ENCODE measurements at places on chromosomes 5 and 9.

- DNase-seq: no peak
These were observed 29.2 kb downstream of the NR2F1 start for GRCh38 chr5:93611976-93612854.

DNA sequence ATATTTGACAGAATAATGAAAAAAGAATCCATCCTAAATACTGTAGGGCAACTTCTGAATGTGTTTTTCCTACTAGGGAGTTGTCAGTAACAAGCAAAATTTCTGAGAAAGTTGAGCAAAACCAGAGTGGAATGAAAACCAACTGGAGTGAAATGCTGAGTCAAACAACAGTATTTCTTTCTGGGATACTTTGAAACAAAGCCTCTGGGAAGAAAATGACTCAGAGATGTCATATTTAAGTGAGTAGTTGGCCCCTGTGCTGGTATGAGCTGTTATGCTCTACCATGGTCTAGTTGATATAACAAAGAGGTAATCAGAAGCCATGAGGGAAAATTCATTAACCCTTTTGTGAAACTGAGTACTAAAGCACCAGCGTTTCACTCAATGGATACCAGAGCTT is 372.1 kb upstream of the C9orf72 start:
- DNase-seq: no peak

GRCh38 chr9:36778682-36779081 is 206.0 kb downstream of the MELK start:
- no peak for DNase-seq

DNA sequence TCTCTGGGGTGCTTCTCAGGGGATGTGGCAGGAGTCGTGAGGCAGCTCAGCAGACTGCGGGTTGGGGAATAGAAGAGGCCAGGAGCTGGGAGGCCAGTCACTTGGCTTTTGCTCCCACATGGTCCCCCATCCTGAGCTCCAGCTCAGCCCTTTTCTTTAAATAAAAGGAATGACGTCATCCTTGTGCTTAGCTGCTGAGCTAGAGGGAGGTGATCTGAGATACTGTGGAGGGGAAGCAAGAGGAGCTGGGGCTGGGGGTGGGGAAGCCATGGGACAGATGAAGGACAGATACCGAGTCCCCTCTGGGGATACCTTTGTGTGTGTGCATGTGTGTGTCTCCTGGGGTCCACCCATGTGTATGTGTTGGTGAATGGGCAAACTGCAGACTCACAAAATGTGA is 89.0 kb upstream of the ARAP3 start:
- no peak for DNase-seq

- no peak for DNase-seq
These were observed 14.5 kb downstream of the CATSPER3 start for GRCh38 chr5:134982230-134982629.

DNA sequence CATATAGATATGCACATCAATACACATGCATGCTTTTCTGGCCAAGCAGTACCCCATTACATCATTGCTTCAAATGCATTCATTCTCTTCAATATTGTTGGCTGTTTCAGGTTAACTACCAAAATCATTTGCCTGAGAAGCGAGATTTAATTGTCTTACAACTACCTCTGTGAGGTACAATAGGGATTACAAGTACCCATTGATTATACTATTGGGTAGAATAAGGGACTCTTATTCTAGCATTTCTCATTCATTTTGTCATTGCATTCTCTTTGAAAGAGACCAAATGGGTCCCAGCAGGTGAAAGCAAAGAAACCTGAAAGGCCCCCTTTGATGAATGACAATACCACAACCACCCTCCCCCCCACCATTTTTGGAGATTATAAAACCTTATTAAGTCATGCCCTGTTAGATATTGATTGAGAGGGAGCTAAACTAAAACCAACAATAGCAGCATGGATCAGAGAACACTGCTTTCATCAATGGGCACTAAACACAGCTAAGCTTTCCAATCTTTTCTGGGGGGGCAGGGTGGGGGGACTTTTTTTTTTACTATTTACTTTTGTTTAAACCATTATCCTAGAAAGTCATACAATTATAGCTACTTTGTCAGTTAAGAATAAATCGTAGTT is 375.0 kb upstream of the CCNH start:
- DNase-seq: no peak

- no peak for DNase-seq
These were observed 2.7 kb downstream of the TERT start for GRCh38 chr5:1292139-1292538.

DNA sequence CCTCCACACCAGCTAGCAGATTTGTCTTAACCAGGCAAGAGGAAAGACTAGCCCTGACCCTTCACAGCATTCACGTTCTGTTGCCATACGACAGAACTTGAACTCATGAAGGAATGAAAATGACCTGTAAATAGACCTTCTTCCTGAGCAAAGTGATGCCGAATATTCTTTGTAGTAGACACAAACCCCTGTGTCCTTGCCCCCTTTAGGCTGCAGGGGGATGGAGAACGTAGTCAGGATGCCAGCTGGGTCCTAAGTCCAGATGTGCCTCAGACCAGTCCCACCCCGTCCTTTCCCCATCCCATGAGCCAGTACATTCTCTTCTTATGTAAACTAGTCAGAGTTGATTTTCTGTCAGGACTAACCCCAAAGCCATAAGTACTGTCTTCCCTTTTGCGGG is 104.2 kb upstream of the SAP30L start:
- DNase-seq: no peak

GRCh38 chr9:82254646-82255367 is 266.2 kb downstream of the SPATA31D1 start:
- no peak for DNase-seq

GRCh38 chr5:112907166-112907631 is 14.8 kb downstream of the REEP5 start:
- no peak for DNase-seq

DNA sequence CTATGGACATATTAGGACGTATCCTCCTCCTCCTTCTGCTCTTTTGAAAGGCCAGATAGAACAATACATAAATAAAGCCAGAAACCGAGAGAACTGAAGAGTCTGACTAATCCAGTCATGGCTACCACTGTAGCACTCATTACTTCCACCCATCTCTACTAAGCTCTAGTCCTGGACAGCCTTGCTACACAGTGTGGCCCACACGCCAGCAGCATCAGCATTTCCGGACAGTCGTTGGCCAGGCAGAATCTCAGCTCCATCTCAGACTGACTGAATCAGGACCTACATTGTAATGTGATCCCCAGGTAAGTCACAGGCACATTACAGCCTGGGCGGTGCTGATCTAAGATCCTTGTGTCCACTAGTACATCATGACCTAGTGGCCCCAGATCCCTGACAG is 182.9 kb downstream of the DRD1 start:
- DNase-seq: no peak

- DNase-seq: no peak
These were observed 67.0 kb downstream of the ARHGEF28 start for GRCh38 chr5:73692981-73693380.

DNA sequence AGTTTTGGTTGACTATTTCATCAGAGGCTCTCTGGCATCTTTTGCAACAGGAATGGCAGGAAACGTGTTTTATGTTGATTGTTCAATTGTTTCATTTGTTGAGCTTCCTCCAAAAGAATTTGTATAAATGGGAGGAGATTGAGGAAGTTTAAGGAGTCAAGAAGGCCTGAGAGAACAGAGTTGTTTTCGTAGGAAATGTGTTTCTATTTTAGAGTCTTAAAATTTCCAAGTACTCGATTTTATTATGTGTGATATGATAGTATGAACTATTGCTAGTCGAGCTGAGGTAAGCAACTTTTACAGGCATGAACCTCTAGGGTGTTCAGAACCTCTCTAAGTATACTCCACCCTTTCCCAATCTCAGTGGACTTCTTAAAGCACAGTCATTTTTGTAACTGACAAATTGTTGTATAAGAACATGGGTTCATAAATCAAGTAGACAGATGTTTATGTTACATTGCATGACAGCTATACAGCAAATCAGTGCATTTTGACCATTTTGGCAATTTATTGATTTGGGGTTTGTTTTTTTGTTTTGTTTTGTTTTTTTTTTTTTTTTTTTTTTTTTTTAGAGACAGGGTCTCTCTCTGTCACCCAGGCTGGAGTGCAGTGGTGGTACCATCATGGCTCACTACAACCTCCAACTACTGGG is 47.4 kb downstream of the POLK start:
- DNase-seq: no peak

DNA sequence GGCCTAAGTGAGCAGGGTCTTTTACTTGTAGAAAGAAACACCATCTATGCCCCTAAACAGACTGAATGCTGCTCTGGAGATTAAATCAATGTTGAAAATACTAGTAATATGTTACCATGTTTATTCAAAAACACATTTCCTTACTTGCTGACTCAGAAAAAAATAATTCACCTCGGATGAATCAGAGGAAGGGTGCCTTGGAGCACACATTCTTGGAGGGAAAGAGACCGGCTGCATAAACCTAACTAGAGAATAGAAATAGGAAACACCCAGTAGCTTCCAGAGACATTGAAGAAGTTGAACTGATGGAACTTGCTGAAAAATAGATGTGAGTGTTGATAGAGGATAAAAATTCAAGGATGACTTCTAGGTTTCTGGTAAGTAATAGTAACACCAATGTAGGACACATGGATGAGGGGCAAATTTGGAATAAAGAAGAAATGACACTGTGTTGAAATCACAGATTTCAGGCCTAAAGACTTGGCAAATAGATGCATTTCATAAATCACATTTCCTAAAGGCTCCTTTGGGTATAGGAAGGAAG is 76.9 kb upstream of the MINAR2 start:
- DNase-seq: no peak

DNA sequence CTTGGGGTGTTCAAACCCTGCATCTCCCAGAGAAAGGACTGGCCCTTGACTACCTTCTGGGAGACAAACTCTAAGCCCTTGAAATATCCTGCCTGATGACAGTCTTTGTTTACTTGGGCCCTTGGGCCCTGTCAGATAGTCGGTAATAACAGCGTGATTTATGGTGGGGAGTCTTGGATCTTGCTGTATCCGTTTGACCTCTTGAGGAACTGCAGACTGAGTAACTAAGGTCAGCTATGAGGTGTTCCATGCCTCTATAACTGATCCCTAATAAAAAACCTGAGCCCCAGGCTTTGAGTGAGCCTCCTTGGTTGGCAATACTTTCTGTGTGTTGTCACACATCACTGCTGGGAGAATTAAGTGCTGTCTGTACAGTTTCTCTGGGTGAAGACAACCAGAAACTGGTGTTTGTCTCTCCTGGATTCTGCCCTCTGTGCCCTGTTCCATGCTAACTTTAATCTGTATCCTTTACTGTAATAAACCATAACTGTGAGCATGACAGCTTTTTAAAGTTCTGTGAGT is 56.2 kb upstream of the ANKRD33B start:
- no peak for DNase-seq

- DNase-seq: no peak
These were observed 109.9 kb downstream of the EDIL3 start for GRCh38 chr5:84274585-84275468.

- DNase-seq: no peak
These were observed 33.6 kb upstream of the SARDH start for GRCh38 chr9:133771486-133772482.

DNA sequence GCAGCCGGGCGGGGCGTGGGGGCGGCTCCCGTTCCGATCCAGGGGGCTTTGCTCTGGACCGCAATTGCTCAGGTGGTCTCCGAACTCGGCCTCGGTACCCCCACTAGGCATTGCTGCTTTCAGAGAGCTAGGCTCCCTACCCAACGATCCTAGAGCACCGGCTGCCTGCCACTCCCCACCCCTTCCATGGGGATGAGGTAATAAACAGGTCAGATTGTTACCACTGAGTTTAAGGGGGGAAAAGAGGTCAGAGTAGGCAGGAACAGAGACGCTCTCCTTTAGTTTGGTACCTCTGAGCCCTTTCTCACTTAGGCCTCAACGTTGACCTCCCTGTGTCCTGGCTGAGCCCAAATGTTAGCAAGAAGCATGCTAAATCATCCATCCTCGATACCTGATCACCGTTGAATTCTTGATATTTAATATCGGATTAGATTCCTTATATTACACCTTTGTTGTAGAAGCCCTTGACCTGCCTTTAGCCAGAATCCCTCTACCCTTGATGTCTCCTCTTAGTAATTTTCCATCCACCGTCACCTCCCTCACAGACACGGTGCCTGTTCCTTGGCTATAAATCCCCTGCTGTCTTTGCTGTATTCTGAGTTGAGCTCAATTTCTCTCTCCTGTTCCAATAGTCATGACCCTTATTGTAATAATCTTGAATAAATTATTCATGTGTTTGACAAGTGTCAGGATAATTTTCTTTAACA is 588 bp upstream of the PLPP1 start:
- DNase-seq: no peak

GRCh38 chr9:304106-304505 is 89.4 kb downstream of the DOCK8 start:
- DNase-seq: no peak

DNA sequence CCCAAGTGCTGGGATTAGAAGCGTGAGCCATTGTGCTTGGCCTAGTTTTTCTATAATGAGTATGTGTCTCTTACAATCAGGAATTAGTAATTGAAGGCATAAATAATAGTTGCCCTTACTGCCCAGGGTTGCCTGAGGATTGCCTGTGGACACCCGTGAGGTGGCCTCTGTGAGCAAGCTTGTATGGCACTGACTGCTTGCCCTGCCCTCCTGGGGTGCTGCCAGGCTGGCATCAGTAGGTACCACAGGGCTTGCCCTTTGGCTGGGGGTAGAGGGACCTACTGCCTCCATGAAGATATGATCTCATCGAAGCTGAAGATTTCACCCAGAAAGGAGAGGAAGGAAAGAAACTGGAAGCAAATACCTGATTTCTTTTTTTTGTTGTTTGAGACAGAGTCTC is 23.8 kb upstream of the PHF19 start:
- DNase-seq: no peak

DNA sequence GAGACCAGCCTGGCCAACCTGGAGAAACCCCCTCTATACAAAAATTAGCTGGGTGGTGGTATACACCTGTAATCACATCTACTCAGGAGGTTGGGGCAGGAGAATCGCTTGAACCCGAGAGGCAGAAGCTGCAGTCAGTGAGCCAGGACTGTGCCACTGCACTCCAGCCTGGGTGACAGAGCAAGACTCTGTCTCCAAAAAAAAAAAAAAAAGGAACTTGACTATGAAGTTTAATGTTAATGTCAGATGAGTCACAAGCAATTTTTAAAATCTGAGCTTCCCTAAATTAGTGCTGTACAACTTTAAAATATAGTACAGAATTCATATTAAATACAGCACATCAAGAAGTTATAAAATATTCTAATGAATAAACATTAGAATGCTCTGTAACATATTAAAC is 1.5 kb downstream of the MEIKIN start:
- DNase-seq: no peak

- no peak for DNase-seq
These were observed 26.0 kb downstream of the GAS1 start for GRCh38 chr9:86921151-86921923.

GRCh38 chr9:76756268-76756640 is 8.0 kb upstream of the PCA3 start:
- no peak for DNase-seq
